SW480 (cell line): ENCODE measurements at places on chromosomes 5 and 9.

- DNase-seq = no peak
These were observed 661.8 kb upstream of the RIOK2 start for GRCh38 chr5:97844797-97845196.

DNA sequence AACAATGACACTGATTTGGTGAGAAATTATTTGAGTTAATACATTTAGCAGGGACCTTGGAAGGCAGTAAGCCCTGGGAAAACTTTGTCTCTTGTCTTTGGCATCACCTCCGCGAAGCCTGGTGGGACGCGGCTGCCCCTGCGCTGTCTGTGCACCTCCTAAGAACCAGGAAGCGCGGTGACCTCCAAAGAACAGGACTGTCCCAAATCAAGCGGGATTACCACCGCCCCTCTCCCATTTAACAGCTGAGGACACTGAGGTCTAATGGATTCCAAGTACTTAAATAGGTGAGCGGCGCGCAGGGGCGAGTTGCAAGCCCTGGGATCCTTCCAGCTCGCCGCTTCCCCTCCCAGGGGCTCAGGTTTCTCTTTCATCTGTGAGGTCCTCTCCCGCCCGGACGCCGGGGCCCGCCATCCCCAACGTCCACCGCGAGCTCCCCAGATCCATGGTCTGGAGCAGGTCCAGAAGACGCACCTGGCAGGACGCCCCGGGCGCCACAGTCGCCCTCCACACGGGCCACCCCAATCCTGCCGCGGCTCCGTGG lies 432 bp downstream of the STARD4 start:
- no peak for DNase-seq

DNA sequence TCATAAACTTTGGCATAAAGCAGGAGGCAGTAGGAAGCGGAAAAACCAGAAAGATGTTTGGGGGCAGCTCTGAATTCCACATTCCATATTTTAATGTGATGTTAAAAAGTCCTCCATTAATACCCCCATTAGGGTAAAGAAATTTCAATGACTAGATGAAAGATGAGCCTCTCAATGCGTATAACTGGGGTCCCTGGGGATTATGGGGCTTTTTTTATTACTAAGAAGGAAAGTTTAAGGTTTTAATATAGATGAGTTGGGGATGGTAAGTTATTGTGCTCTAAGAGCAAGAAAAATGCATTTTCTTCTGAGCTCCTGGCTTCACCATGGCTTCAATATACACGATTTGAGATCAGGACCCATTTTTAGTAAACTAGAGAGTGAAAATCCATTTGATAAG lies 321.9 kb downstream of the CDK5RAP2 start:
- no peak for DNase-seq

- peak; percentile 38 for DNase-seq
These were observed 2.1 kb upstream of the NFIB start for GRCh38 chr9:14315875-14316601.

DNA sequence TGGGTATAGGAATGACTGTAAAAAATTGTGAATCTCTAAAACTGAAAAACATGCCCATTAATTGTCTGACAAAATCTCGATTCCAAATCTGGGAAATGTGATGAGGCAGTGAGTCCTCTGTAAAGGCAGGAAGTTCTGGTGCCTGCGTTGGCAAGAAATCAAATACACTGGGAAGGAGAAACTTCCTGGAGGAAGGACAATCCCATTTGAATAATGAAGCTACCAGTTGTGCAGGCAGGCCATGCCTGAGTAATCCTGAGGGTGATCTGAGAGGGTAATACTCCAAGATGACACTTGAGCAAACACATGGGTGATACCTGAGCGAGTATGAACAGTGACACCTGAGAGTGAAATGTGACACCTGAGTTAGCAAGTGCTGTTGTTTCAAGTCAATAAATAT lies 49.7 kb downstream of the KIF24 start:
- DNase-seq = no peak

DNA sequence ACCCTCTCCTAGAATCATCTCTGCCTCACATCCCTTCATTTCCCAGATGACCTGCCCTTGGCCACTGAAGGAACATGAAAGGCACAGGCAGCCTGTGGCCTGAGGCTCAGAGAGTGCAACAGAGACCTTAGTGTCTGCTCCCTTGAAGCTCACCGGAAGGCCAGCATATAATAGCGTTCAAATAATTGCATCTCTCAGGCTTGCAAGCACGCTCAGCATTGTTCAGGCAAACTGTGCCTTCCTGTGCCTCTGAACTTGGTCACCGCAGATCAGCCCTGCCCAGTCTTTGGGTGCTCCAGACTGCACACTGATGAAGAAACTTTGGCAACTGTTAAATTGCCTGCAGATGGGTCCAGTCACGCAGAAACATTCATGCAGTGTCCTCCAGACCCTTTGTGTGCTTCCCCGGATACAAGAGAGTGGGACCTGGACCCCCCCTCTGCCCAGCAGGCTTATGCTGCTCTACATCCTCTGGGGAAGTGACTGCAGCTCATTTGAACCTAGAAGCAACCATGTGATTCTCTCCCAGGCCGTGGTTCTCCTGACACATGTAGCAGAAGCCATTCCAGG lies 216.0 kb upstream of the ANKRD55 start:
- DNase-seq = no peak

- DNase-seq = peak; percentile 86
These were observed 3.9 kb downstream of the CCDC183 start for GRCh38 chr9:136799854-136800657.

DNA sequence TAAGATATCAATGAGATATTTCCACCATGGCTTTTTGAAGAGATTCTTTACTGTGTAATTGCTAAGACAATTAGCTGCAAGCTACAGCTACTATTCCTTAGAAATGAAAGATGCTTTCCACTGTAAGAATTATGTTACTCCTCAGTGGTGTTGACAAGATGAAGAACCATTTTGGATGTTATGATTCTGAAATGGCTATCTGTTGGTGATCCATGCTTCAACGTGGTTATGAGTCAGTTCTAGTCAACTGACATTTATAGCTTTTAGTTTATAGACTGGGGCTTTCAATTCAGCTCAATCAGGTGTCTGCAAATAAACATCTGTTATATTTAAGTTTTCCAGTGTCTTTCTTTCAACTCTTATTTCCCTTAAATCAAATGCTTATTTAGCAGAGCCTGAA lies 93.7 kb downstream of the SGCD start:
- no peak for DNase-seq

GRCh38 chr9:85471791-85472190 lies 270.0 kb downstream of the AGTPBP1 start:
- no peak for DNase-seq

DNA sequence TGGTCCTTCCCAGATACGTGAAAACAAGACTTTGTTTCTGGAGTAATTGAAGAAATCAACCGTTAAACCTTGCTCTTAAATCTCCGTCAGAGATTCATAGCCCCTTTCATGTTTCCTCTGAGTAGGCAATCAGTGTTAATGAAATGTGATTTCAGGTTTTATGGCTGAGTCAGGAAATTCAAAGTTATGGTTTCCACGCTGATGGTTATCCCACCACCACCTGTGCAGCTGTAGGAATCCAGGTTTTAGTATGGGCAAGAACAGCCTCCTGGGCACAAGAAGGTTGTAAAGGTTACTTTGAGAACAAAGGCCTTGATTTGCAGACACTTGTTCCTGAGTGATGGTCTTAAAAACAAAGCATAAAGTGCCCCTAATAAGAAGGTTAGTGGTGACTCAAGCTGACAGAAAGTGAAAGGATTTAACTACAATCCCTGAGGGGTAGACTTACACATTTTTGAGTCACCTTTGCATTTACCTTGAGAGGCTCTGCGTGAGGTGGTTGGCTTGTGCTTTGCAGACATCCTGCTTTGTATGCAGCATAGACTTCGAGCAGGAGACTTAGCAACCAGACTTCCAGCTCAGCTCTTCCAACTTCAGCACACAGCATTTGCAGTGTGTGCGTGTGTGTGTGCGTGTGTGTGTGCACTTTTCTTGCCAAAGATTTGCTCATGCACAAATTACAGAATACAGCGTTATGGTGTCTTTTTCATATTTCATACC lies 159.6 kb downstream of the TLE4 start:
- no peak for DNase-seq

DNA sequence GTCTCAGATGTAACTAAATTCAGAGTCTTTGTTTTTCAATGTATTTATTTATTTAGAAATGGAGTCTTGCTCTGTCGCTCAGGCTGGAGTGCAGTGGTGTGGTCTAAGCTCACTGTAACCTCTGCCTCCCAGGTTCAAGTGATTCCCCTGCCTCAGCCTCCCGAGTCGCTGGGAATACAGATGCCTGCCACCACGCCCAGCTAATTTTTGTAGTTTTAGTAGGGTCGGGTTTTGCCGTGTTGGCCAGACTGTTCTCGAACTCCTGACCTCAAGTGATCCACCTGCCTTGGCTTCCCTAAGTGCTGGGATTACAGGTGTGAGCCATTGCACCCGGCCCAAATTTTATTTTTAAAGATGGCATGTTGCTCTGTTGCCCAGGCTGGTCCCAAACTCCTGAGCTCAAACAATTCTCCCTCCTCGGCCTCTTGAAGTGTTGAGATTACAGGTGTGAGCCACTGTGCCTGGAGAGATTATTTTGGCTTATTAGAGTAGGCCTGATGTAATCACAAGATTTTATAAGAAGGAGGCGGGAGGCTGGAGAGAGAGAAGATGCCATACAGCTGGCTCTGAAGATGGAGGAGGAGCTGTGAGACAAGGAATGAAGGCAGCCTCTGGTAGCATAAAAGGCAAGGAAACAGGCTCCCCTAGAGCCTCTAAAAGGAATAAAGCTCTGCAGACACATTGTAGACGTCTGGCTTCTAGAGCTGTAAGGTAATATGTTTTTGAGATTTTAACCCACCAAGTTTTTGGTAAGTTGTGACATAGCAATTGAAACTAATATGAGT lies 12.9 kb upstream of the KLF9 start:
- no peak for DNase-seq

GRCh38 chr5:72651779-72652178 lies 144.6 kb upstream of the ZNF366 start:
- DNase-seq = peak; percentile 21
